ENCODE measurements at places on chromosomes 2 and 18. TPM values are rescaled to one million over a fixed set of nuclear protein-coding genes. Genes with fewer than 3 reads are reported as not detected.

GRCh38 chr18:47110492-47111274 is 39.6 kb downstream of the HDHD2 start:
- no peak for DNase-seq

DNA sequence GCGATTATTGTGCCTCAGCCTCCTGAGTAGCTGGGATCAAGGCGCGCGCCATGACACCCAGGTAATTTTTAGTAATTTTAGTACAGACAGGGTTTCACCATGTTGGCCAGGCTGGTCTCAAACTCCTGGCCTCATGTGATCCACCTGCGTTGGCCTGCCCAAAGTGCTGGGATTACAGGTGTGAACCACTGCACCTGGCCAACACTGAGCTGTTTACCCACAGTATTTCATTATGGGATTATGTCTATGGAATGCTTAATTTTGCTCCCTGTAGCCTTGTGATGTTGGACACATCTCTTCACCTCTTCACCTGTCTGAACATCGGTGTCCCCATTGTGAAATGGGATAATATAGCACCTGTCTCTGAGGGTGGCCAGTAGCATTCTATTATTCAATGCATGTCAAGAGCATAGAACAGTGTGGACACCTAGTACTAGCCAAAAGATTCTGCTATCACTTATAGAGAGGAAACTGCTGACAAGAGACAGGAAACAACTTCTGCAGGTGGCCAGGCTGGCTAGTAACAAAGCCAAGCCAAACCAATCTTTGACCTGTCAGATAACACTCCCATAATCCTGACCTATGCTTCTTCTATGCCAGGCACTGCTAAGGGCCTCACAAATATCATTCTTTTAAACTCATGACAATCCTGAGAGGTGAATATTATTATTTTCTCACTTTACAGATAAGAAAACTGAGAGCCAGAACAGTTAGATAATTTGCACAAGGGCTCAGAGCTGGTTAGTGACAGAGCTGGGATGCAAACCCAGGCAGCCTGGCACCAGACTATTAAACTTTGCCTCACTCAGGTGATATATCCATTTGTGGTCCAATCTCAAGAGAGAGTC is 29.4 kb upstream of the REEP1 start:
- DNase-seq = no peak

SULT1C4 gene
- polyA plus RNA-seq = 17.7 TPM

MBD2 gene
- polyA plus RNA-seq = 41.4 TPM
